ENCODE measurements at places on chromosomes 1 and 21. TPM values are rescaled to one million over a fixed set of nuclear protein-coding genes. Genes with fewer than 3 reads are reported as not detected.

Gene CD244
- not detected for total RNA-seq

Gene SEC22B
- total RNA-seq, result 27.9 TPM

DNA sequence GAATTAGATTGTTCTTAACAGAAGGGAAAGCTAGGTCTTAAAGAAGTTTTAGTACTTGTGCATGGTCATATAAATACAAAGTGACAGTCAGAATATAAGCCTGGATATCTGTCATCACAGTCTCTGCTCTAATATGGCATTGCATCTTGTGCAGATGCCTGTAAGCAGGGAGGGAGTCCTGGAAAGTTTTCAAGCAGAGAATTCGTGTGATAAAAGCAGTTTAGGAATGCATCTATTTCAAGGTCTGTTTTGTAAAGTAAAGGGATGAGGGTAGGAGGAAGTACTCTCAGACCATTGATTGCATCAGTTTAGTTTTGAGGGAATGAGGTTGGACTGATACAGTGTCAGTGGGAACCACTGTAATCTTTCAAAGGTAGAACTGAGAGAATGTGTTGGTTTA is 30.6 kb downstream of the IARS2 start:
- no peak for DNase-seq

GRCh38 chr1:51331206-51332100 is 1.1 kb upstream of the TTC39A start:
- peak; percentile 50 for DNase-seq

- DNase-seq, result no peak
Observed at GRCh38 chr1:99682291-99682751, 36.4 kb downstream of the PALMD start.

DNA sequence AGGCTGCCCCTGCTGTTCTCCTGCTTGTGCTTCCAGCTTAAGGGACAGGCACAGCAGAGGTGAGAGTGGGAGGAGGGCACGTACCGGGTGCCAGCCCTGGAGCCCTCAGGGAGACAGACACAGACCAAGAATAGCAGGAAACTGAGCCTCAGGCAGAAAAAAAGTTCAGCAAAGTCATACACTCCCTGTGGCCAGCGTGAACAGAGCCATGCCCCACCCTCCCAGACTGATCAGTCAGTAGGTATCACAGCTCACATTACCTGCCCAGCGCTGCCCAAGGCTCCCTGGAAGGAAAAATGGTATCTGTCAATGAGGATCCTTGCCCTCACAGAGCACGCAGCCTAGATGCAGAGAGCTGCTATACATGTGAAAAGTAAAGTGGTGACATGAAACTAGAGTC is 1.3 kb downstream of the UBL4B start:
- no peak for DNase-seq

DNA sequence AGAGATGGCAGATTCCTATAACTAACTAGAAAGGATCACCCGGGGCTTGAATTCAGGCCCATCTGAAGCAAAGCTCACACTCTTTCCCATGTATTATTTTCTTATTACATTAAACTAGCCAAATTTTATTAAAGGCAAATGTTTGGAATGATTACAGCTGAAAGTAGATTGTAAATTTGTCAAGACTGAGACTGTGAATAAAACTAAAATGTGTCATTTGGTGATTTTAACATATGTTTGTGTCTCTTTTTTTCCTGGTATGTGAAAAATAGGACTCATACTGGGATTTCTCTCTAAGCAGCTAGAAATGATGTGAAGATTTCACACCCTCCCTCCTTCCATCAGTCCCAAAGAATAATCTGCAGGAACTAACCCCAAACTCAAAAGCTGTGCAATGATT is 19.1 kb upstream of the KIAA0040 start:
- DNase-seq, result no peak
